Stimulated activated CD4-positive, alpha-beta T cell treated with anti-CD3 and anti-CD28 coated beads, Interleukin-4, amount 100 ng/mL, for 4 hours (primary cell): ENCODE measurements at places on chromosomes 1 and 21.

- no peak for DNase-seq
These were observed 124.9 kb upstream of the IFFO2 start for GRCh38 chr1:19081218-19081893.

- DNase-seq: no peak
These were observed 296.7 kb upstream of the USP25 start for GRCh38 chr21:15433091-15433490.

DNA sequence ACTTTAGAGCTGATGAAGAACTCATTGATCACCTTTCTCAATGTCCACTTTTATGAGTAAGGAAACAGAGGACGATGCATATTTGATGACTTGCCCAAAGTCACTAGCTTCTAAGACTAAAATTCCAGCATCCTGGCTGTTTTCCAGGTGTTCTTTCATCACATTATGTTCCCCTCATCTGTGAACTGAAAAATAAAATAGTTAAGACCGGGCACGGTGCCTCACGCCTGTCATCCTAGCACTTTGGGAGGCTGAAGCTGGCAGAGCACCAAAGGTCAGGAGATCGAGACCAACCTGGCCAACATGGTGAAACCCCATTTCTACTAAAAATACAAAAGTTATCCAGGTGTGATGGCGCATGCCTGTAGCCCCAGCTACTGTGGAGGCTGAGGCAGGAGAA, 297.5 kb downstream of the DUSP10 start:
- no peak for DNase-seq

GRCh38 chr1:65469889-65470340, 49.4 kb downstream of the LEPR start:
- no peak for DNase-seq

DNA sequence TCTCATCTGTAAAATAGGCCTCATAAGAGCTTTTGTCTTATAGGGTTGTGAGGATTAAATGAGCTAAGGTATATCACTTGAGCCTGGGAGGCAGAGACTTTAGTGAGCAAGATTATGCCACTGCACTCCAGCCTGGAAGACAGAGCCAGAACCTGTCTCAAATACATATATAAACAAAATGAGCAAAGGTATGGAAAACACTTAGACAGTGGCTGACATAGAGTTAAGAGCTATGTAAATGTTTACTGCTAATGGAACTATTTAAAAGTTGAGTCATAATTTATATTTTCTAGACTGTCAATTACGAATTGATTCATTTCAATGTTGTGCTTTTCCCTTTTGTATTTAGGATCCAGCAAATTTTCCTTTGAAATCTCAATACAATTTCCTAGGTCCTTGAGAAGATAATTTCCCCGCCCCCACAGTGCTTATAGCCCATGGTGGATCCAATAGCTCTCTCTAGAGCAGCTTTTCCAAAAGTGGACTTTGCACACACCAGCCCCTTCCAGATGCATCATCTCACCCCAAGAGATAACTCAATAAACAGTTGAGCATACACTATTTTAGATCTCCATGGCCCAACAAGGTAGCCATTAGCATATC, 21.8 kb upstream of the RUNX3 start:
- DNase-seq: no peak

GRCh38 chr1:31776516-31776915, 12.4 kb upstream of the ADGRB2 start:
- DNase-seq: no peak
